ENCODE measurements at places on chromosomes 4 and X. TPM values are rescaled to one million over a fixed set of nuclear protein-coding genes. Genes with fewer than 3 reads are reported as not detected.

Gene TCEANC
- 1.5 TPM for total RNA-seq

DNA sequence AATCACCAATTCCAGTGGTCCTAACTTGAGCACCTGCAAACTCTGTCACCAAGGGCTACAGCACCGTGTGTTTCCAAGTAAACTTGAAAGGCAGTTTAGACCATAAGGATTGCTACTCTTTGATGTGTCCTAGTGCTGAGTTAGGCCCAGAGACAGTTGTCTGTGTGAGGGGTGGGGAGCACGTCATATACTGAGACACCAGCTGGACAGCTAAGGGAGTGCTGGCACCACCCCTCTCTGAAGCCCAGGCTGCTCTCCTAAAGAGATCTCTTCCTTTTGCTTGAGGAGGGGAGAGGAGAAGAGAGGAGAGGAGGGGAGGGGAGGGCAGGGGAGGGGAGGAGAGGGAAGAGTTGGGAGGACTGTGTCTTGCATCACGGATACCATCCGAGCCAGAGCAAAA lies 218.7 kb upstream of the TACR3 start:
- no peak for DNase-seq

DNA sequence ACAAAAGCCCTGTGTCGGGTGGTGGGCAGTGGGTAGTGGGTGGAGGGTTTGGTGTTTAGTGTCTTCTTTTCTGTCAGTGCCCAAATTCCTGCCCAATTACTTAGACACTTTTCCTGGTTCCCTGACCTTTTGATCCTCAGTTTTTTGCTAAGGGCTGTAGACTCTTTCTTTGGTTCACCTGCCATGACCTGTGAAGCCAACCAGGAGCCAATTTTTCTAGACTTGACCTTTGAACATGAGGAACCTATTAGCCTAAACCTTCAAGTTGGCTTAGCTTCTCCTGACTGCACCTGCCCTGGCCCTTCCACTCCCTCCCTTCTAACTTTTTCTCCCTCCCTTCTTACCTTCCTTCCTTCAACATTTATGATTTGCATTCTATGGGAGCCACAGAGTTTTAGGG lies 94.5 kb downstream of the MID1IP1 start:
- no peak for DNase-seq

Gene STOX2
- 1.8 TPM for total RNA-seq

Gene C4orf51
- not detected for total RNA-seq

Gene GLOD5
- total RNA-seq, result not detected

DNA sequence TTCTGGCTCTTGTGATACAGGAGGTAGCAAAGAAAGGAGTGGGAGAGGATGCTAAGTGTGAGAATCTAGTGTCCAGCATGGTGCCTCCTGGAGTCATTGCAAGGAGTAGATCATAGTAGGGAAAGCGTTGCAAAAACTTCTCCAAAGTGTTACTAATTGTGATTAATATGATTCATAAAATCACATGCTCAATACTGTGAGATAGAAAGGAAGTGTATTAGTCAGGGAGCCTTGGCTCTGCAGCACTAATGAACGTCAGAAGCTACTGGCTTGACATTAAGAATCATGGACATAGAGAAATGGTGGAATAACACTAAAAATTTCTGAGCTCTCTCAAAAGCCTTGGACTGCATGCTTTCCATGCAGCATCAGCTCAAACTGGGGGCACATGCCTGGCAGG lies 299.1 kb downstream of the EVC2 start:
- DNase-seq, result no peak

GRCh38 chr4:179631321-179631720 lies 2189.1 kb upstream of the AGA start:
- DNase-seq, result no peak

DNA sequence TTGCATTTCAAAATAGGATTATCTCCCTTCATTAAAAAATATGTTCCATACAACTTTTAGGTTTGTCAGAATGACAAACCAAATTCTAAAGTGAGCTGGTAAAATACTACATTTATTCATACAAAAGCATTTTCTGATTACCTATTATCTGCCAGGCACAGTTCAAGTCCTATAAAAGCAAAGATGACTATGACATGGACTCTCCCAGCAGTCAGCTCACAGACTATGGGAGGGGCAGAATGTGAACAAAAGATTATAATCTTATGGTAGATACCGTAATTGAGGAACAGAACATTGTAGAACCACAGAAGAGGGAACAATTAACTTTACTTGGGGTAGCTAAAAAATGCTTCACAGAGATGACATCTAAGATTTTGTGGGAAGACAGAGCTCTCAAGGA lies 12.4 kb downstream of the PAQR3 start:
- DNase-seq, result no peak

Gene BTK
- total RNA-seq, result not detected

DNA sequence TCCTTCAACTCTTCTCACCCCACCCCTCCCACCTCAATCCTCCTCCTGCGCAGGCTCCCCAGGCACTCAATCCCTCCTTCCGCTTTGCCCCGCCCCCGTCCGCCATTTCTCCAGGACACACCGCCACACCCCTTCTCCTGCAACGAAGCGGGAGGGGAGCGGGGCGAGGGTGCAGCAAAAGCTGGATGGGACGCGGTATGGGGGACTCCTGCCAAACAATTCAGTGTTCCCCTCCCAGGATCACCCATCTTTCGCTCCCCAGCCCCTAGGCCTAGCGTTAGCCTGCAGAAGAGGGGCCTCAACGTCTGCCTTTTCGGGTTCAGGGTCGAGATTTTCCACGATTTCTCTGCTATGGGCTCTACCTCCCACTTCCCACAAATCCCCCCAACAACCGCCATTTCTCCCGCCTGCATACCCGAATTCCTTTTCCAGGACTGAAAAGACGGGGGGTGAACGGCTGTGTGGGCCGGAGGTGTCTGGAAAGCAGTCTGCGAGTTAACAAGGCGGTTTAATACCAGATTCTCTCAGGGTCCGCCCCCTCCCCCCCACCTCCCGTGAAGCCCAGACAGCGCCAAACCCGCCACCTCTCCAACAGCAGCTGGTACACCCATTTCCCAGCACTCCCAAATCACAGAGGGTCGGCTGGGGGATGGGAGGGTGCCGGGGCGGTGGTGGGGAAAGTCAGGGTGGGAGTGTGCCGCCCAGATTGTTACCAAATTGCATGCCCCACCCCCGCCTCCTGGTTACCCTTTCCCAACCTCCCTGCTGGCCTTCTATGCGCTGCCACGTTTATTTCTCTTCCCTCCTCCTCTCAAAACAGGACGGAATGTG lies 774 bp downstream of the ARMCX2 start:
- DNase-seq, result peak; percentile 57

- DNase-seq, result peak; percentile 55
These were observed 67.7 kb downstream of the MID1IP1 start for GRCh38 chrX:38868941-38869401.

- DNase-seq, result no peak
These were observed 536.3 kb downstream of the IQCM start for GRCh38 chr4:149279331-149279730.

GRCh38 chrX:74262452-74263209 lies 41.3 kb upstream of the ZCCHC13 start:
- no peak for DNase-seq

GRCh38 chrX:21738950-21739287 lies 19.0 kb downstream of the SMPX start:
- DNase-seq, result no peak

- DNase-seq, result no peak
These were observed 90.2 kb downstream of the SHOX start for GRCh38 chrX:720825-721224.

Gene CXorf49
- total RNA-seq, result not detected

- no peak for DNase-seq
These were observed 344.5 kb upstream of the PPARGC1A start for GRCh38 chr4:24234288-24234848.

Gene NXF2B
- not detected for total RNA-seq

GRCh38 chr4:155612074-155612473 lies 54.6 kb upstream of the GUCY1A1 start:
- no peak for DNase-seq

DNA sequence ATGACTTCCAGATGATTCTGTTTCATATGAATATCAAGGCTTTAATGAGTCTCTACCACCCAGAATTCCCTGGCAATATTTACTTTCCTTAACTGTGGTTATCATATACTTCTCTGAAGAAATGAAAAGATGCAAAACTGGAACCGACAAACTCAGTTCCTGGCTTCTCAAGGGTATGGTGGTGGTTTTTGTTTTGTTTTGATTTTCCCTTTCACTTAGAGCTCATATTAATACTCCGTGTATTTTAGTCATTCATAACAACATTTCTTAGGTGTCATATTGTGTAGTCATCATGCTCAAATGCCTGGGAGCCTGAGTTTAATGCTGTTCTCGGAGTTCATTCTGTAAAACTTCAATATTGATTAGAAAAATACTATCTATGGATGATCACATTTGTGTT lies 665 bp downstream of the TRPC5OS start:
- DNase-seq, result no peak

Gene FGF13
- total RNA-seq, result 0.05 TPM

DNA sequence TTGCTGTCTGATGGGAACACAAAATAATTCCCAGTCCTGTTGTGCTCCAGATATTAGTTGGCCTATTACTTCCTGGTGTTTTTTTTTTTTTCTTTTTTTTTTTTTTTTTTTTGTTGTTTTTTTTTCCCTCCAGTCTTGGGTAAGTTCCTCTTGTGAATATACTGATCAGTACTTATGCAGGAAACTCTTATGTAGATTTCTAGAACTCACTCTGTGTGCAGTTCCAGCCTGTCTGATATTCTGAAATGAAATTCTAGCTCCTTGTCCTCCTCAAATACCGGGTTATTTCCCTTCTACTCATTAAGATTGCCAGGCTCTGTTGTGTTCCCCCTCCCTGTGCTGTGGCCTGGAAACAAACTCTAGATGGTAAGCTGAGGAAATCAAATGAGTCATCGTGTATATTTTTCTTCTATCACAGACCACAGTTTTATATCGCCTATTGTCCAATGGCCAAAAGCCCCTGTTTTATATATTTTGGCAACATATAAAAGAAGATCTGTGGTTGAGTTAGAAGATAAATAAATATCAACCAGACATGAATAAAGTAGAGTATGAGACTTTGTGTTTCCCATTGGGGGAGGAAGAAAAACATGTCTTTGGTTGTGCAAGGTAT lies 124.3 kb upstream of the UGT8 start:
- no peak for DNase-seq

DNA sequence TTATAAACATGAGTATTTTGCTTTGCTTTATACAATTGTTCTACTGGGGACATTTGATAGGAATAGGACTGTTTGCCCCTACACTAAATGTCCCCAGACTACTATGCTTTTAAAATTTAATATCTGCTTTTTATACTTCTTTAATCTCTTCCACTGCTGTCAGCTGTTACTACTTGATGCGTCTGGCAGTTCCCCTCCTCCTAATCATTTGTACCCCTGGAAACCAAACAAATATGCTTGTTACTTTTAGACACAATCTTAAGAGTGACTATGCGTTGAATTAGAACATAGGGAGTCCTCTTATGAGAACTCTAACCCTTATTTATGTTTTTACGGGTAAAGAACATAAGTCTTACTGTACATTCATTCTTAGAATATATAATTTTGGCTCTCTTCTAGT lies 145.7 kb downstream of the EDA start:
- no peak for DNase-seq

DNA sequence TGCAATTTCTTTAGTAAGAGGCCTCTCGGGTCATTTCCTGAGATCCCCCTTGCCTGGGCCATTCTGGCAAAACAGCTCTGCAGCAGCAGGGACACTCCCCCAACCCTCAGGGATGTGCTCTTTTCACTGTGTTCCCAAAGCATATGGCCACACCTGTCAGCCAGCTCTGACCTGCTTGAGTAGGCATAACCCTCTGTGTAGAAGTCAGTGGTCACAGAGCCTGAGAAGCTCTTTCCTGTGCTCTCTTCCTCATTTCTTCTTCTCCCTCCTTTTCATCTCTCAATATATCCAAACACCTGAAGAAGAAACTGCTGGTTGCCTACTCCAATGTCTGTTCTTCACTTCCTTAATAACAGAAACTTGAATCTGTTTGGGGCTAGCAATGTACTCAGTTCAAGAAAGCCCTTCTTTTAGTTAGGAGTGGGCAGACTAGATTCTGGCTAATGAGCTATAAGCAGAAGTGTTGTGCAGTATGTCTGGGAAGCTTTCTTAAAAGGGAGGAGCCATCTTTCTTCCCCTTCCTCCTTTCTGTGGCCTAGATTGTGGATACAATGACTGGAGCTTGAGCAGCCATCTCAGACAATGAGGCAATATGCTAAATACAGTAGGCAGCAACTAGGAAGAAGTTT lies 73.3 kb downstream of the PRPS1 start:
- no peak for DNase-seq

DNA sequence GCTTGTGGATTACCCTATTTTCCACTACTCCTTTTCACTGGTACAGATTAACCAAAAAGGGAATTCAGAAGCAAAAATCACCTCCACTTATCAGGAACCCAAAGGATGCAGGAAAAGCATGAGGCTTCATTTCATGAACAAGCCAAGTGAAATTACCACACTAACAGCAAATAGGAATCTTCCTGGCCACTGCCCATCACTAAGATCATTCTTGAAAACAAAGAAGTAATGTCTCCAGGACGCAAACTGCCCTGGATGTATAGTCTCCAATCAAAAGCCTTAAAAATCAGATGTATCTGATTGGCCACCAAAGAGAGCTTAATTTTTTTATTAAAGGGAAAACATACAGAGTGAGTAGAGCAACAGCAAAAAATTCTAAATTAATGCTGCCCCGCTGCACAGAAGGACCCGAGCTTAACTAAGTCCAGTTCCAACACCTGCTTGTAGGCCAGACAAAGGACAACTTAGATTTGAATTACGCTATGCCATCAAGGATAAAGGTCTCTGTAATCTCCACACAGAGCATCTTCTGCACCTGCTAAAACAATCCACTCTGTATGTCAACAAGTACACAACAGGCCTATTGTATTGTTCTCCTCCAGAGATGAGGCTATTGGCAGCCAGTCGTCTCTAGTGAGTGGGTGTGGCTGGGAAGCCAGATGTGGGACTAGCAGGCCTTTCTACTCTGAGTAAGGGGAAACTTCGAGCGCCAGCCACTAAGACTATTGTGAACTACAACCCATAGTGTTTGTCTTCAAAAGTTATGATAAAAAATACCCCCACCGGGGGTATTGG lies 12.4 kb downstream of the ZDHHC9 start:
- DNase-seq, result no peak

Gene FAM9B
- not detected for total RNA-seq

Gene TMEM165
- total RNA-seq, result 92.4 TPM

- DNase-seq, result no peak
These were observed 113.7 kb upstream of the TSPAN5 start for GRCh38 chr4:98771959-98772632.

Gene FAM199X
- 13.3 TPM for total RNA-seq

DNA sequence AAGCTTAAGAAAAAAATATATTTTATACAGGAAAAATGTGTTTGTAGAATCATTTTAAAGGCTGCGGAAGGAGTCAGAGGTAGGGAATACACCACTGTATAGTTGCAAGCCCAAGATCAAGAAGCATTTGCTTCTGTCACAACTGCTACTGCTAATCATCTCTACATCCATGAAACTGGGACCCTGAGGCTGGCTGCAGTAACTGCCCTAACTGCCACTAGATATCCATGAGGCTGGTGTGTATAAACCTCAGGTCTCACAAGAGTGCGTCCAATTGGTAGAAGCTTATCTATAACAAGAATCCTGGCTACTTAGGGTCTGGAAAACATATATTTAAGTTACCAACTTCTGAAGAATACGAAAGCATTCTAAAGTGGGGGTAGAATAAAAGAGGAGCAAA lies 69.1 kb downstream of the RXFP1 start:
- DNase-seq, result no peak

All from MG63 (cell line).